ENCODE measurements at places on chromosomes 1 and 21.
A peak's percentile ranks its signal among the peaks of the same experiment; 100 is the strongest.

- DNase-seq: no peak
Observed at GRCh38 chr1:74388855-74389254, 123.6 kb downstream of the LRRC53 start.

GRCh38 chr1:66295803-66296202 is 238.2 kb upstream of the SGIP1 start:
- DNase-seq: no peak

- no peak for DNase-seq
Observed at GRCh38 chr1:67059346-67059745, 5.4 kb upstream of the SLC35D1 start.

GRCh38 chr1:16204634-16205333 is 7.7 kb downstream of the ARHGEF19 start:
- DNase-seq: no peak

GRCh38 chr21:30769724-30770431 is 14.7 kb upstream of the KRTAP21-1 start:
- DNase-seq: no peak

- no peak for DNase-seq
Observed at GRCh38 chr1:27556781-27557595, 47.0 kb downstream of the AHDC1 start.

GRCh38 chr1:4207183-4207582 is 307.1 kb upstream of the C1orf174 start:
- DNase-seq: no peak

DNA sequence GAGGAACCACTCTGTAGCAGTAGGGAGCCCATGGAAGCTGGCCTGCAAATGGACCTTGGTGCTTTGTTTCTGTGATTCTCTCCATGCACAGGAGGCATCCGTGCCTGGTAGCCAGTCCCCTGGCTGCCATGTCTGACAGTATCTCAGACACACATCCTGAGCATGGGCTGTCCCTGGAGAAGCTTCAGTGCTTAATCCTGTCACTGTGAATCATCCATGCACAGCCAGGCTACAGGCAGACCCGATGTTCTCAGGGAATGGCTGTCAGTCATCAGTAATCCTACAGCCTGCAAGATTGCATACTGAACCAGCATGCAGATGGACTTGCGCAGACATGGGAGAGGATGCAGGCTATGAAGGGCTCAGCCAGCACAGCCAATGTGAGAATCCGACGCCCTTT is 606.3 kb upstream of the PLXNA2 start:
- no peak for DNase-seq

DNA sequence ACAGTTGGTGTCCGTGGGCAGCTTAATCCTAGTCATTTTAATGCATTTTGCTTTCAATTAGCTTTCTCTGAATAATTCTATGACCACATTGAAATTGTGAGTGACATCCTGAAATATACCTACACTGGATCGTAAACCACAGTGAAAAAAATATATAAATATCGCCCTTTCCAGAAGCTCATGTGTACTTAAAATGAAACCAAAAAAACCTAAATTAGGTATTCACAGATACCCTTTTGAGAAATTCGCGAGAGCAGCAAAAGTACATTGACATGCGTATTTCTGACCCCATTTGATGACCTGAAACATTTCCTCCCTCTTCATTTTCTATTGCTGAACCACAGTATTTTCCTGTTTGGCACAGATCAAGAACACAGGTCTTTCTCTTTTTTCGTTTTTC is 253.8 kb downstream of the LTN1 start:
- no peak for DNase-seq

GRCh38 chr1:58738876-58739275 is 39.0 kb upstream of the MYSM1 start:
- DNase-seq: no peak

DNA sequence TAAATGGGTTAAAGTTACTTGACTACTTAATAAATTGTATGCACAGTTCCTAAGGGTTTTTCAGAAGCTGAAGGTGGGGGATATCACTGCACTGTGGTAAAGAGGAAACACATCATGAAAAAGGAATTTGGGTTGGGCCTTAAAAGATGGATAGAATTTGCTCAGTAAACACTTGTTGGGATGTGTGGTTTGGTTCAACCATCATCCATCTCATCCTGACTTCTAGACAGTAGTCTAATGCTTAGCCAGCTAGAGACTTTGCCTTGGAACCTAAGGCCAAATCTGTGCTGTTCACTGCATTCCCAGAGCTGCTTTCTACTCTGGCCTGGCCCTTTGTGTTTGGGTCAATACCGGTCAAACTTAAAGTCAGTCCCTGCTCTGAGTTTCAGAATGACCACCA is 30.6 kb downstream of the LY9 start:
- DNase-seq: no peak

DNA sequence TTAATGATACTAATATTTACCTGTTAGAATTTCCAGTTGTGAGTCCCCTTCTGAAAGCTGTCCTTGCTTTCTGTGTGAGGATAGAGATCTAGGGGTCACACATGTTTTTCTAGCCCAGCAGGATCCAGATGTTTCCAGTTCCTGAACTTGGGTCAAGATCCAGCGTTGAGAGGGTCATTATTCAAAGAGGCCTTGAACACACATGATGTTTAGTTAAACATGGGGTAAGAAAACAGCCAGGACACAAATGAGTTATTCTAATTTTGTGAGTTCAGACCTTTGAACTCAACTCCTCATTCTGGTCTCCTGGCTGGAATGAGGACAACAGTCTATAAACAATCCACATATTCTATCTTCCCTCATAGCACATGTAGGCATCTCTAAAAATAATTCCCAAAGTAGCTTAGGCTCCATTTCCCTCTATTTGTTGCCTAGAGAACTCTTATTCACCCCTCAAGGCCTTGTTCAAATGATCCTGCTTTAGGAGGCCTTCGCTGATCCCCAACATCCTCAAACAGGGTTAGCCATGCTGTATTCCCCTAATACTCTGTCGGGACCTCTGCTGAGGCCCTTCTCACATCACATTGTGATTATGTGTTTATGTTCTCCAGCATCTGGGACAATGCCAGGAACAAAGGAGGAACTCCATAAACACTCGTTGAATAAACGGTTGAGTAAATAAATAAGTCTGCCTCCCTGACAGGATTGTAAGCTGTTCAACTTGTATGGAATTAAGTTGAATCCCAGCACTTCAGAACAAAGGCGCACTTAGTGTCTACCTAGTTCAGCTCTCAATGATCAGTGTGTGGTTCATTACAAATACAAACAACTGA is 15.0 kb upstream of the KCNN3 start:
- peak; percentile 27 for DNase-seq

DNA sequence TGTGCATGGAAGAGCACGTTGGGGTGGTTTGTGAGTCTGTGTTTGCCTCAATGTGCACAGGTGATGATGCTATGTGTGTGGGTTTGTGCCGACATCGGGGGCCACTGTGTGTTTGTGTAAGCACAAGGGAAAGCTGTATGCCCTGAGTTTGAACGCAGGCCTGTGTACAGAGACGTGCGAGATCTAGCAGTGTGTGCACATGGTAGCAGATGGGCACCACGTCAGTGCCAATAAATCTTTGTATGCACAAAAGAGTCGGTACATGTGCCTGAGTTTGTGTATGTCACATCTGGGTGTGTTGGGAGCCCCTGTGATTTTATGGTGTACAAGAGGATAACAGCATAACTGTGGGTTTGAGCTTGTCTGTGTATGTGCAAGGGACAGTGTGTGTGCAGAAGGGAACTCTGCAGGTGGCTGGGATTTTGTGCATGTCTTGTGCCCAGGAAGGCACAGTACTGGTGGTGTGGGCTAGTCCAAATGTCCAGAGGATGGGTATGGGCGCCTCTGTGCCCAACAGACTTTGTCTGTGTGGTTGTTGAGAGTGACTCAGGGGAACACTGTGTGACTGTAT is 32.0 kb upstream of the WASF2 start:
- no peak for DNase-seq

- no peak for DNase-seq
Observed at GRCh38 chr1:85799737-85800136, 91.5 kb upstream of the ZNHIT6 start.

DNA sequence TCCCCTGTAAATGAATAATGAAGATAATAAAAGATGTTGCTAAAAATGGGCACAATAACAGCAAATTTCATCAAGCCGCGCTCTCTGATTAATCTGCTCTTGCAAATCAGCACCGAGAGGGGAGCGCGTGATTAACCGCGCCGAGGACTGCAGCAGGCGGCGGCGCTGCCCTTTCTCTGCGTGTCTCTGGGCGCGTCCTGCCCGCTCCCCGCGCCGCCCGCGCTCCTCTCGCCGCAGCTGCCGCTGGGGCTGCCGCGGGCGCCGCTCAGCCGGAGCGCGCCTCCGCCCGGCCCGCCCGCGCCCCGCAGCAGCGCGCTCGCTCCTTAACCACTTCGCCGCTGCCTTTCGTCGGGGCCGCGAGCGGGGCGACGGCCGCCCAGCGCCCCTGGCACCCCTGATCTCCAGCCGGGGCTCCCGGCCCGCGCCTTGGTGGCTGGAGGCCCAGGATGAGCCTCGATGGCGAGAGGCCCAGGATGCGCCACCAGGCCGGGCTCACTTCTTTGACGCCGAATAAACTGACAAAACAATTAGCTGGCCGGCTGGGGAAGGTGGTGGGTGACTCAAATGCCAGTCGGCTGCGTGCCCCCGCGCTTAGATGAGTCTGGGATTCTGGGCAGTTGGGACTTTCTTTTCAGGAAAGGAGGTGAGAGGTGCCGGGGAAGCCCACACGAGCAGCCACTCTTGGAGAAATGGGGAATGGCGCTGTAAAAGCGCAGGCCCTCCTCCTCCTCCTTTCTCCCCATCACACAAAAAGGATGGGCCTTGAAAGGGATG is 221.4 kb upstream of the PKN2 start:
- peak; percentile 11 for DNase-seq

DNA sequence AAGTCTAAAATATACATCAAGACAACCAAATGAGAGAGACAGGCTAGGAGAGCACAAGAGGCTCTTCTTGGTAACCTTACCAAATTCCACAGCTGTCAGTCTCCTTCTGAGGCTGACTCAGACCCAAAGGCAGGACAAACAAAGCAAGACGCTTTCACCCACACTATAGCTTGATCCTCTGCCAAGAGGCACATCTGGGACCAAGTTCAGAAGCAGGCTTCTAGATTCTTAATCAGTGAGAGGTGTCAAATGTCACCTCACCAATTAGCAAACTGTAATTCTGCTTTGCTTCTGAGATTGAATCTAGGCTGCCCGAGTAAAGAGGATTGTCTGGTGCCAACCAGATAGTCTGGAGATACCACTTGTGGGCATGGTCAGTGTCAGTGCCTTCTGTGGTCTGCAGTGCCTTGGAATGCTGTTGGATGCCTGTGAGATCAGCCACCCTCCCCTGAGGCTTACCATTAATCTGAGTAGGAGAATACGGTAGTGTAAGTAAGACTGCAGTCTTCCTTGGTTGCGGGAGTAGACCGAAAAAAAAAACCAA is 151.0 kb downstream of the FMN2 start:
- no peak for DNase-seq

DNA sequence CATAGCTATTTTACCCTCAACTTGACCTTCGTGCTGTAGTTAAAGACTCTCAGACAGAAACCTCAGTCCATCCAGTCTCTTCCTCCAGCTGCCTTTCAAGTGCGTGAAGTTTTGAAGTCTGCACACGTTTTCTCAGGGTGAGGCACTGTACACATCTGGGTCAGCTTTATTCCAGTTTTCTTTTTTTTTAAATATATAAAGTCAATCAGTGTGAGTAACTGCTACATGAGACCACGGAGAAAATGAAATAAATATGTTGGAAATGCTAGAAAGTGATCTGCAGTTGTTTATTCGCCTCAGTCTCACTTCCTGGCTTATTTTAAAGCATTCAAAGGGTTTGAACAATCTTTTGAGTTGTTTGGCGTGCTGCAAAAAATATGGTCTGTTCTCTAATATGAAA is 135.7 kb downstream of the ROR1 start:
- no peak for DNase-seq

GRCh38 chr1:41741244-41741643 is 177.5 kb downstream of the HIVEP3 start:
- no peak for DNase-seq

DNA sequence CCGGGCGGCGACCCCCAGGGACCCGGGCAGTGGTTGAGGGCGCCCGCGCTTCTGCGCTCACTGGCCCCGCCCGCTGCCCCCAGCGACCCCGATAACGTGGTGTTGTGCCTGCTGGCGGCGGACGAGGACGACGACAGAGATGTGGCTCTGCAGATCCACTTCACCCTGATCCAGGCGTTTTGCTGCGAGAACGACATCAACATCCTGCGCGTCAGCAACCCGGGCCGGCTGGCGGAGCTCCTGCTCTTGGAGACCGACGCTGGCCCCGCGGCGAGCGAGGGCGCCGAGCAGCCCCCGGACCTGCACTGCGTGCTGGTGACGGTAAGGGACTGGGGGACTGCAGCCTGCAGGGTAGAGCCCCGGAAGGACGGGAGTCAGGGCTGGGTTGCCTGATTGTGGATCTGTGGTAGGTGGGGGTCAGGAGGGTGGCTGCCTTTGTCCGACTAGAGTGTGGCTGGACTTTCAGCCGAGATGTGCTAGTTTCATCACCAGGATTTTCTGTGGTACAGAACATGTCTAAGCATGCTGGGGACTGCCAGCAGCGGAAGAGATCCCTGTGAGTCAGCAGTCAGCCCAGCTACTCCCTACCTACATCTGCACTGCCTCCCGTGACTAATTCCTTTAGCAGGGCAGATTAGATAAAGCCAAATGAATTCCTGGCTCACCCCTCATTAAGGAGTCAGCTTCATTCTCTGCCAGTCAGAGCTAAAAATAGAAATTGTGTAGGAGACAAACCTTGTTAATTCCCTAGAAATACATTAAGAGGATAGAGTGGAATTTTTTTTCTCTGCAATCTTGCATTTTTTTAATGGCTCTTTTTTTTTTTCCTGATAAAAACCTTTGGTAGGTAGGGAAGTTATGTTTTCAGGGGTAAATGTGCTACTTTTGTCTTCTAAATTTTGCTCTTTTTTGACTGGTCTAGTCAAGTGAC is 1.5 kb downstream of the GADD45A start:
- DNase-seq: peak; percentile 35

- peak; percentile 62 for DNase-seq
Observed at GRCh38 chr1:7375329-7375728, 395.8 kb upstream of the VAMP3 start.

GRCh38 chr1:241775021-241775420 is 73.0 kb upstream of the EXO1 start:
- DNase-seq: peak; percentile 43

- no peak for DNase-seq
Observed at GRCh38 chr21:45465105-45465504, 60.1 kb downstream of the COL18A1 start.

Data from DMS153 (cell line).